ENCODE measurements at places on chromosomes 11 and 22.

- no peak for DNase-seq
These were observed 165.4 kb downstream of the AASDHPPT start for GRCh38 chr11:106242718-106243415.

DNA sequence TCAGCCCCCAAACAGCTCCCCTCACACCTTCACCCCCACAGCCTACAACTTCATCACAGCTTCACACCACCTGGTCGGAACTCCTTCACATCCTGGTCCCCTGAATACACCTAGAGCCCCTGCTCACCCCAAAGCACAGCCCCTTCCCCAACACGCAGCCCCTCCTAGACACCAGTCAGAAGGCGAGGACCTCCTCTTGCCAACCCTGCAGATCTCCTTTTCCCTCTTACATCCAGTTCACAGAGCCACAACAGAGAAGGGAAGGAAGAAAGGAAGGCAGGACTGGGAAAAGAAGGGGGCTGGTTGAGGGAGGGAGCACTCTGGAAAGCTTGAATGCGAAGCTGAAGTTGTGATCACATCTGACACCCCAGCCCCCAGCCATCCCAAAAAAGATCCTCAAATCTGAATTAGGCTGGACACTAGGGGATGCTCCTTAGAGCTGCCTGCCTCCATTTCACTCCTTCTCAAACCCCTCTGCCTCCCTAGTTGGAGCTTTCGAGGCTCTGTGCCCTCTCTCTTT, 629 bp downstream of the CCKBR start:
- DNase-seq: no peak

DNA sequence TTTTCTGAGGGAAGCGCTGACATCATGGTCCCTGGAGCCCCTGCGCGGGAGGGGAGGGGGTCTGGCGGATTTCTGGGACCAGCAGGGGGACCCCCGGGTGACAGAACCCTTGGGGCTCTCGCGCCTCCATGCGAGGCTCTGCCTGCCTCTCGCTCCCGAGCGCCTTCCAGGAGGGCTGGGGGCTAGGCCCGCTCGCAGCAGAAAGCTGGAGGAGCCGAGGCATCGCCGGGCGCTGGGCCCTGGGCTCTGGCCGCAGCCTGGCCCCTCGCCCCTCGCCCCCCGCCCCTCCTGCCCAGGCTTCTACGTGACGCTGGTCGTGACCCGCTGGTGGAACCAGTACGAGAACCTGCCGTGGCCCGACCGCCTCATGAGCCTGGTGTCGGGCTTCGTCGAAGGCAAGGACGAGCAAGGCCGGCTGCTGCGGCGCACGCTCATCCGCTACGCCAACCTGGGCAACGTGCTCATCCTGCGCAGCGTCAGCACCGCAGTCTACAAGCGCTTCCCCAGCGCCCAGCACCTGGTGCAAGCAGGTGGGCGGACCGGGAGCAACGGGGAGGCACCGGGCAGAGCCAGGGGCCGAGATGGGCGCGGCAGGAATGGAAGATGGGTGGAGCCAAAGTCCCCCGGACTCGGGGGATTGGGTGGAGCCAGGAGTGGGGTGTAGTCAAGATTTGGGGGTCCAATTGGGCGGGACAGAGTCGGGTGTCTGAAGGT, 5.4 kb downstream of the BEST1 start:
- no peak for DNase-seq

- no peak for DNase-seq
These were observed 17.0 kb downstream of the SLC43A1 start for GRCh38 chr11:57498540-57498939.

DNA sequence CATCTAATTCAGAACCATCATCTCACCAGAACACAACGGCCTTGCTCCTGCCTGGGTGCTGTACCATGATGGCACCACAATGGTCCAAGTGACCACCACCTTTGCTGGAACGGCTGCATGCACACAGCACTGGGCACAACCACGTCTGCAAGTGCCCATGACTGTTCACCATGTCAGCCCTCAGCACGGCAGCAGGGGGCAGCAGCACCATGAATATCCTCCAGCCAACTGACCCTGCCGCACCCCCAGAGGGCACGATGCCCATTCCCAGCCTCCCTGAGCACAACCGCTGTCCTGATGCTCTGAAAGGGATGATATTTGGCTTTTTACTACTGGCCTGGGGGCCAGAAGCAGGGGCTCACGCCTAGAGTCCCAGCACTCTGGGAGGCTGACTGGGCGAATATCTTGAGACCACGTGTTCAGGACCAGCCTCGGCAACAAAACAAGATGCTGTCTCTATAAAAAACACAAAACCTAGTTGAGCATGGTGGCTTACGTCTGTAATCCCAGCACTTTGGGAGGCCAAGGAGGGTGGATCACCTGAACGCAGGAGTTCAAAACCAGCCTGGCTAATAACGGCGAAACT, 25.7 kb downstream of the DRD4 start:
- peak; percentile 44 for DNase-seq
